Sciatic nerve (tissue), 2 donors: ENCODE measurements at places on chromosomes 4 and X. TPM values are rescaled to one million over a fixed set of nuclear protein-coding genes. Genes with fewer than 3 reads are reported as not detected.

GRCh38 chr4:70531981-70532380, 13.6 kb downstream of the AMTN start:
- DNase-seq: no peak

DNA sequence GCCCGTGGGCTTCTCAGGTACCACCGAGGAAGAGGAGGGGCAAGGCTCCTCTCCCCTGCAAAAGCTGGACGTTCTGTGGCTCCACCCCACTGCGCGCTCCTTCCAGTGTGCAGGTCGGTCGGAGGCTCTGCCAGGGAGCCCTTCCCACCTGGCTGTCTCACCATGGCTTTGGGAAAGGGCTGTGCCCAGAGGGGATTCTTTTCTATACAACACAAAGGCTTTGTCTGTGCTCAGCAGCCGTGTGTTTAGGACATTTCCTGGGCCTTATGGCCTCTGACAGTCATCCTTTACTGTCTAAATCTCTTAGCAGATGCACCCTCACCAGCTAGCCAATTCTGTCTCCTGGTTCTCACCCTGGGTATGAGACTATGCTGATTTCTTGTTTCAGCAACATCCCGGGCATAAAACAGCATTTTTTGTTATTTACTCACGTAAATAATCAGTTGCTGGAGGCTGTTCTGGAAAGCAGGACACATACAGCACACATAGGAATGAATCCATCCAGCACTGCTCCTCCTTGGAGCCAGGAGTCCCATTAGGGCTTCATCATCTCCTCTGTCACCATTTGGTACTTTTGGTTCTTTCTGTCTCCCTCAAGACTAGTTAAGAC, 20.4 kb upstream of the ATXN3L start:
- no peak for DNase-seq

DNA sequence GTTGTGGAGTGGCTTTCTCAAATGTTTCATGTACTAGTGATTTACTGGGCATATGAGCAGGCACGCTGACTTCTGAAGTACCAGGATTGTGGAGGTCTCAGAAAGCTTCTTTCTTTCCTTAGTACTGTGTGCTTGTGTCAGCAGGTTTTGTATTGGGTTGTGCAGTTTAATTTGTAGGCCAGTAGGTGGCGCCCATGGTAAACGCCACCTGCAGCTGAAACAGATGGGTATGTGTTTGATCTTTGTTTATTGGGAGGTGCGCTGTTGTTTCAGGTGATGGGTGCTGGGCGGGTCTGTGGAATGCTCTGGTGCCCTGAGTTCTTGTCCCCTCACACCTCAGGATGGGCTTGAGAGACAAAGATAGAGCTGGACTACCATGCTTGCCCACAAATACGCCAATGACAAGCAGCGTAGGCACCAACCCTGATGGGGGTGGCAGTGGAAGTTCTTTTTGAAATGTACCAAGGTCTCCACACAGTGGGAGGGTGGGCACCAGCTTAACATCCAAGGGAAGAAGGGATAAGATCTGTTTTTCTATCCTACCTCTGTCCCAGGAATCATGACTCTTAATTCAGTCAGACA, 141.5 kb downstream of the RPS6KA6 start:
- no peak for DNase-seq

GRCh38 chrX:99421796-99422195, 988.3 kb downstream of the PCDH19 start:
- DNase-seq: no peak

DNA sequence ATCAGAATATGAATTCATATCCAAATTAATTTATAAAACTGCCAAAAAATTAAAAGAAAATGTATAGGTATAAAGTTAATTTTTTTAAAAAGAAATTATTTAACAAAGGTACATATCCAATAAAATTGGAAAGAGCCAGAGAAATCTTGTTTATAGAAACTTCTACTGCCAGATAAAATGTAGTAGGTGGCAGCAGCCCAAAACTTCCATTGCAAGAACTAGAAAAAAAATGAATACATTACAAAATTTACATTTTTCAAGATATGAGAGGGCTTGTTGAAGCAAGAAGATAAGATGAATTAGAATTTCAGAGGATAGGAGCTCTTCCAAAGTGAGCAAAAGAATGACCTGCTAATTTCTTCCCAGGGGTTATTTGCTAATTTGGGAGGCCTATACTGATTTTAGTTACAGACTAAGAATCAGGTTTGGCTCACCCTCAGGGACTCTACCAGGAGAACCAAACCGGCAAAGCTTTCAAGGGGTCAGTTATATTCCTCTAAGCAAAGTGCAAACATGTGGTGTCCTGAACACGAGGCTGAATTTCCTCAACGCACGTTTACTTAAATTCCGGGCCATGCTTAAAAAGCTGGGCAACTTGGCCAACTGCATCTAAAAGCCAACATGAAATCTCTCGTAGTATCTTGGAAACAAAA, 17.5 kb downstream of the ANKRD50 start:
- no peak for DNase-seq

GRCh38 chr4:101667348-101667747, 123.2 kb upstream of the BANK1 start:
- no peak for DNase-seq

GRCh38 chrX:153319295-153320046, 2.1 kb downstream of the PNMA6F start:
- DNase-seq: no peak

DNA sequence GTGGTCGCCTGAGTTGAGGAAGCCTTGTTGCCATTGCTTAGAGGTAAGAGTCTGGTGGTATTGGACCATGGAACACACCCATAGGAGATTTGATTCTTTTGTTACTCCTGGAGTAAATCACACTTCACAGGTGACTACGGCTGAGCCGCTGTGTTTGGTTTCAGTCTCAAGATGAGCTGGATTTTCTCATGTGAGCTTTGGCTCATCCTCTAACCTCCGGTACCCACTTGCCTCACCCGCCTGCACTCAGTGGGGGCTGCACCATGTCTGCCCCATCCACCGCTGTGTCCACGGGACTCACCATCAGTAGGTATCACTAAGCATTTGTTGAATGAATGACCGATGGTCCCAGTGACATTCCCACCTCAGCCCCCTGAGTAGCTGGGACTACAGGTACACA, 52.7 kb downstream of the HTT-AS start:
- peak; percentile 22 for DNase-seq

Gene MAGEE2
- 0.53 TPM for total RNA-seq

Gene HSFX2
- 0.71 TPM for total RNA-seq

Gene YIPF7
- 0.98 TPM for total RNA-seq
